Suppressor macrophage treated with lipopolysaccharide for 1 hour (primary cell): ENCODE measurements at places on chromosomes 16 and 17.

- no peak for DNase-seq
These were observed 19.9 kb upstream of the MMD start for GRCh38 chr17:55441544-55441943.

- no peak for DNase-seq
These were observed 59.9 kb upstream of the DLX4 start for GRCh38 chr17:49908782-49909714.

DNA sequence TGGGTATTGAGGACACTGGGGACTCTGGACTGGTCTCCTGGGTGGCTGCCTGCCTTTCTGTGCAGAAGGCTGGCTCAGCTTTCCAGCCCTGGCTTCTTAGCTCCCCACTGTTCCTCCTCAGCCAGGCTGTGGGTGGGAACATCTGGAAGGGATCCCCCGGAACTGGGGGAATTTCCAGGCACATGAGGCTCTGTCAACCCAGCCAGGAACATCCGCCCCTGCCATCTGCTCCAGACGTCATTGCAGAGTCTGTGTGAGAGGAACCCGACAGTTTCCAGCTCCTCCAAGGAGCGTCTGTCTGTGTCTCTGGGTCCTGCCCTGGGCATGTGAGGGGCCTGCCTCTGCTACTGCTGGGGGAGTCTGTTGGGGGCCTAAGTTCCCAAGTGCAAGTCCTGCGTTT is 36.2 kb upstream of the CRHR1 start:
- peak; percentile 10 for DNase-seq

- peak; percentile 52 for DNase-seq
These were observed 215.9 kb downstream of the RPTOR start for GRCh38 chr17:80760511-80760911.

GRCh38 chr17:4221163-4221562 is 42.6 kb downstream of the ANKFY1 start:
- no peak for DNase-seq

DNA sequence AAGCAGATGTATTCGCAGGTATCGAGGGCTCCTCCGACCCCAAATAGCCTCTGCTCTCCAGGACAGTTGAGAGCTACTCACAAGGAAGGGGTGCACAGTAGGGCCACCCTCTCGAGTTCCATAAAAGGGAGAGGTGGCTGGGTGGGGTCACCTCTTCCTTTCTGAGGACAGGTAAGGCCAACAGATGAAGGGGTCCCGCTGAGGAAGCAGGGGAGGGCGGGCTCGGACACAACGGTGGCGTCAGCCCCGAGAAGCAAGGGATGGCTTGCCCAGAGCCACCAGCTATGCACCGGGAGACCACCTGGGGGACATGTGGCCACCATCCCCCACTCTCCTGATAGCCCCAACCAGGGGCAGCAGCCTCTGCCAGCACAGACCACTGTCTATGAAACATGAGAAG is 15.1 kb upstream of the CYTH1 start:
- no peak for DNase-seq

GRCh38 chr16:80518436-80518835 is 22.4 kb upstream of the DYNLRB2 start:
- peak; percentile 16 for DNase-seq

- peak; percentile 92 for DNase-seq
These were observed 27.3 kb downstream of the SLFN11 start for GRCh38 chr17:35345926-35346771.

GRCh38 chr17:57455063-57455914 is 199.0 kb downstream of the MSI2 start:
- DNase-seq = peak; percentile 61

- DNase-seq = no peak
These were observed 64.8 kb upstream of the KIFC3 start for GRCh38 chr16:57867000-57867561.

DNA sequence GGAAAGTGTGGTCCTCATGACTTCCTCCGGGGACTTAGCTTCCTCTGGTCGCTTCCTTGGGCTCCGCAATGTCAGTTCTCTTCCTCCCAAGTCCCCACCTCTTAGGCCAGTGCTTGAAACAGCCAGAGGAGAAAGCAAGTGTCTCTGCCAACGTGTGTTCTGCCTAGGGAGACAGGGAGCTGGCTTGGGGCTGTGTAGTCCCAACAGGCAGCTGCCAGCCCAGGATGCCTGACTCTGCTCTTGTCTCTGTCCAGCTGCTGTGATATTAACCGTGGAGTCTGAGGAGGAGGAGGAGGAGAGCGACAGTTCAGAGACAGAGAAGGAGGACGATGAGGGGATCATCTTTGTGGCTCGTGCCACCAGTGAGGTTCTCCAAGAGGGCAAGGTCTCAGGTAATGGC is 13.5 kb upstream of the PLEKHG4 start:
- no peak for DNase-seq

GRCh38 chr16:31179219-31179746 is 656 bp upstream of the FUS start:
- no peak for DNase-seq

DNA sequence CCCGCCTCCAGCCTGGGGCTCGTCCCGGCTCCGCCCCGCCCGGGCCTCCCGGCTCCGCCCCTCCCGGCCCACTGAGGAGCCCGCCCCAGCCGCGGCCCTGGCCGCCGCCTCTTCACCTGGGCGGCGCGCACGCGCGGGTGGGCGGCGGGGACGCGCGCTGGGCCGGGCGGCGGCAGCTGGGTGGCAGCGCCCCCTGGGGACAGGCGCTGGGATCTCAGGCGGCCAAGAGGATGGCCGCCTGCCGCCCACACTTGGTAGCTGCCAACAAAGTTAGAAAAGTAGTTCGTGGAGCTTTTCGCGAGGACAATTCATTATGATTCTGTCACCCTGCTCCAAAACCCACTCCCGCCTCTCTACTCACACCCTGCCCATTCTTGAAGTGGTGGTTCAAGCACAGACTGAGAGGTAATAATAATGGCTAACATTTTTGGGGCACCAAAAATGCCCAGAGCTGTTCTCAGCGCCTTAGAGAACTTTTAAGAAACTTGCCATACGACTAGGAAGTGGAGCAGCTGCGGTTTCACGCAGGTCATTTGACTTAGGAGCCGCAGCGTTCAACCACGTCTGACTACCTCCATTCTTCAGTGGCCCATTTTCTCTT is 340 bp upstream of the MYO1D start:
- peak; percentile 94 for DNase-seq

DNA sequence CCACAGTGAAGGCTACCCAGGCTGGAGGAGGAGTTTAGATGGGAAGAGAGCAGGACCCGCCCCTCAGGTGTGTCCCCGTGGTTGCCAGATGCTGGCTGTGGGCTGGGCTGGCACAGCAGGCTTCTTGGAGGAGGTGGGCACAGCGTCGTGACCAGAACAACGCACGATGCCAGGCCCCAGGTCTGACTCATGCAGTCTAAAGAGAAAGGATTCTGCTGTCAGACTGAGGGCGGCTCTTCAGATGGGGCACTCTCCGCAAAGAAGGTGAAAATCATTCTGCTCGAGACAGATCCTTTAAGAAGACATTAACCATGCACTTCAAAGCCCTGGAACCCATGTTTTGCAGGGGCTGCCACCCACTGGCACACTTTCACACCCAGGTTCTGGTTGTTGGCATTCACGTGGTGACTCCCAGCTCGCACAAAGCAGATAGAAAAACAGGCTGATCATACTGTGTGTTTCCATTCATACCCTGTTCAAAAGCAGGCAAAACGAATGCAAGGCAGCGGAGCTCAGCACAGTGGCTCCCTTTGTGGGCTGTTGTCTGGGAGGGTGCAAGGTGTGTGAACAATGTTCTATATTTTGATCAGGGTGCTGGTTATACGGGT is 19.0 kb downstream of the CACNG4 start:
- no peak for DNase-seq
